ENCODE measurements at places on chromosomes 16 and 17.

DNA sequence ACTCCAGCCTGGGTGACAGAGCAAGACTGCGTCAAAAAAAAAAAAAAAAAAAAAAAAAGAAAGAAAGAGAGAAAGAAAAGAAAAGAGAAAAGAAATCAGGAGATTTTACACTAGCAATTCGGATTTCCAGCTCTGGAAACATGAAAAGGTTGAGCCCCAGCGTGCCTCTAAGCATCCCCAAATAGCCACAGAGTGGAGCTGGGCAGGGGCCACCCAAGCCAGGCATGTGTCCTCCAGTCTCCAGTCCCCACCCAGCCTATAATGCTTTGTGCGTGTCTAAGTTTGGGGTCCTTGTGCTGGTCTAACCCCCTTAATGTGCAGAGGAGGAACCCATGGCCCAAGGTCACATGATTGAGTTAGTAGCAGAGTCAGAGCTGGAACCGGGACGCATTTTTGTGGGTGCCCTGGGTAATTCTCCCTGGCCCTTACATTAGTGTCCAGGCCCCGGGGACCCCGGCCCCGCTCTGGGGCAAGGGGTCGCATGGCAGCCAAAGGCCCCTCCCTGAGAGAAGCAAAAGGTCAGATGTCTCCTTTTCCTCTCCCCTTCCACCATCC is 19.9 kb downstream of the ADAM11 start:
- no peak for DNase-seq

DNA sequence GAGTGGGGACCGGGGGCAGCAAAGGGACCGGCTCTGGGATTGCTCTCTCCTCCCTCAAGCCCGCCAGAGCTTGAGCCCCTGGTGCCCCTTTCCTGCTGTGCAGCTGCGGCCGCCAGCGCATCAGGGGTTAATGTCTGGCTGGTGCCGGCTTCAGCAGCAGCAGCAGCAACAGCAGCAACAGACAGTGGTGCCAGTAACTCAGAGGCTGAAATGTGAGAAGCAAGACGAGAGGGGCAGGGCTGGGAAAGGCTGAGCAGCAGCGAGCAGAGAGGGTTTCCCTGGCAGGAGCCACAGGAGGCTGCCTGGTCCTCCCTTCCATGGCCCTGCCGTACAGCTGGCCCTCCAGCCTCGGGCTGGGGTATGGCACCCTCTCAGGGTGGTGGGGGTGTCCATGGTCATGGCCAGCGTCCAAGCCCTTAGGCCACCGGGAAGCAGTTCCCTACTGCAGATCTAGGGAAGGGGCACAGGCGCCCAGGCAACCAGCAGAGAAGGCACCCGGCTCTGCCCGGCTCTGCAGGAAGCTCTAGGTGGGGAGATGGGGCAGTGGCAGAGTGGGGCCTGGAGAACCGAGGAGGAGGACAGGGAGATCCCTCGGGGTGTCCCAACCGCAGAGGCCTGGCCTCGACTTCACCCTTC is 21.1 kb upstream of the TFAP4 start:
- DNase-seq = no peak

GRCh38 chr16:47045459-47045858 is 72.0 kb upstream of the DNAJA2 start:
- DNase-seq = no peak

DNA sequence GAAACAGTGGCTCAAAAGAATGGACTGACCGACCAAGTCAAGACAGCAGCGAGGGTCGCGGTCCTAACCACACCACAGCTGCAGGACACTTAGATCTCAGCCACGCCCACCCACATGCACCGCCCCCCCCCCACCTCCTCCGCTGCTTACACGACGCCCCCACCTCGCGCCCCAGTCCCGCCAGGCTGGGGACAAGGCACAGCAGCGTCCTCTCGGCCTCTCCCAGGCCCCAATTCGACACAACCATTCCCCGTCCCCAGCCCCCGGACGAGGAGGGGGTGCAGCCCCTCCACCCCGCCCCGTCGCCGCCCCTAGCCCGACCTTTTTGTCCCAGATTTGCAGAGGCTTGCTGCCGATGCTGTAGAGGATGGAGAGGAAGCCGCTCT is 477 bp downstream of the CFAP20 start:
- no peak for DNase-seq

GRCh38 chr17:36086791-36087190 is 3.2 kb downstream of the CCL3 start:
- DNase-seq = no peak

- DNase-seq = no peak
Observed at GRCh38 chr17:5254903-5255521, 20.4 kb upstream of the SCIMP start.

DNA sequence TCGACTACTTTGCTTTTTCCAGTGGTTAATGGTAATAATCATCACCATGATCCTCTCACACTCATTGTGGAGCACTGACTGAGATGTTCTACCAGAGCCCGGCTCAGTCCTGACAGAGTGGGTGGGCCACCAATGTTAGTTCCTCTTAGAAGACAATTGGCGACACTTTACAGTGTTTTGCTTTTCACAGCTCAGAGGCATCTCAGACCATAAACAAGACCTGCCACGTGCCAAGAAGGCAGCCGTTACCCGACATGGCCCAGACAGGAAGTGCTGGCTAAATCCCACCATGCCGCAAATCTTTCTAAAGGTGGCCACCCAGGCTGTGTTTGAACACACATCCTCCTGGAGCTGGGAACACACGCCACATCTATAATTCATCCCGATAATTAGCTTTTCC is 103.7 kb downstream of the XYLT1 start:
- DNase-seq = no peak

DNA sequence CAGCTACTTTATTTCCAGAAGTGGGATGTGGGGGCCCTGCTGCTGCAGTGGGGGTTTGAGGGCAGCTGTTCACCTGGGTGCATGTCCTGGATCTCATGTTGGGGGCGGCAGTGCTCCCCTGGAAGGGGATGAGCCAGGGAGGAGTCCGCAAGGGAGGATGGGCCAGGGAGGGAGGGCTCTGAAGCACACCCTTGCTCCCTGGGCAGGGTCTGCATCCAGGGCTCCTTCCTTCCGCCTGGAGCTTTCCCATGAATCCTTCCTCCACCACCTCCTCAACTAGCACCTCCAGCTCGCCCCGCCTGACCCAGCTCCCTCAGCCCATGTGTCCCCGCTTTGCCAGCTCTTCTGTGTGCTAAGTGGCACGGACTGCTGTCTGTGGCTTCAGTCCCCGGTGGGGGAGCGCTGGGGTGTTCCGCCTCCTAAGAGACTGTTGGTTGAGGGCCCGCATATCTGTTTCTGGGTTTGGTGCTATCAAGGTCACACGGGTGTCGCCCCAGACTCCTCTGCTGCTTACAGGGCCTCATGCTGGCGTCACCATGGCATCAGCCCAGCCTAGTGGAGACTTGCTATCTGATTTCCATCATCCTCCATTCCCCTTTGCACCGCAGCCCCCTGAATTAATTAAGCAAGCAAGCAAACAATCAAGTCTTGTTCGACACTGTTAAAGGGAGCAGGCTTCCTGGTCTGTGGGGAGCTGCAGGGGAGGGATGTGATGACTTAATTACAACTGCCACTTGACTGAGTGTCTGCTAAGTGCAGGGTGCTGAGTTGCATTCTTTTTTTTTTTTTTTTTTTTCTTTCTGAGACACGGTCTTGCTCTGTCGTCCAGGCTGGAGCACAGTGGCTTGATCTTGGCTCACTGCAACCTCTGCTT is 71.8 kb downstream of the PRKCA start:
- DNase-seq = peak; percentile 6

DNA sequence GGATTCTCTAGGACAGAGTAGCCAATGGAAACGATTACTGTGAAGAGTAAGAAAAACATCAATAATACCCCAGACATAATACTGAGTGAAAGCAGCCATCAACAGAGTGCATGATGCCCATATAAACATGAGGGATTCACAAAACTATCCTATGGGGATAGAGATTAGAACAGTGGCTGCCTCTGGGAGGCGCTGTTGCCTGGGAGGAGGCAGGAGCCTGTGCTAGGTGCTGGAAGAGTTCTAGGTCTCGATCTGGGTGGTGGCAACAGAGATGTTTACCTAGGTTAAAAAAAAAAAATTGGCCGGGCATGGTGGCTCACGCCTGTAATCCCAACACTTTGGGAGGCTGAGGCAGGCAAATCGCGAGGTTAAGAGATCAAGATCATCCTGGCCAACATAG is 7.9 kb downstream of the FA2H start:
- DNase-seq = no peak

Data from stimulated activated CD4-positive, alpha-beta T cell treated with anti-CD3 and anti-CD28 coated beads, TNF-alpha, amount 100 ng/mL, for 1 hour (primary cell).